ENCODE measurements at places on chromosomes 7 and 10. TPM values are rescaled to one million over a fixed set of nuclear protein-coding genes. Genes with fewer than 3 reads are reported as not detected.

Gene EVX1
- not detected for total RNA-seq

Gene ZNF804B
- not detected for total RNA-seq

Gene UNCX
- total RNA-seq: not detected

Gene IDI2
- not detected for total RNA-seq

Gene NDUFB2
- total RNA-seq: 209 TPM

Gene GIMAP2
- total RNA-seq: 42.9 TPM

Gene IKZF1
- 225 TPM for total RNA-seq

Gene SUN3
- total RNA-seq: not detected

Gene MYH16
- not detected for total RNA-seq

Gene ASB10
- not detected for total RNA-seq

Gene SRI
- 255 TPM for total RNA-seq

Gene C7orf33
- not detected for total RNA-seq

Gene SOSTDC1
- not detected for total RNA-seq

Gene VWDE
- total RNA-seq: 0.71 TPM

Gene PON1
- total RNA-seq: not detected

Gene TDRD1
- total RNA-seq: 0.13 TPM

Gene PDK4
- total RNA-seq: 1.2 TPM

Gene BTBD16
- not detected for total RNA-seq

Gene RPEL1
- total RNA-seq: not detected

Measured in CD8-positive, alpha-beta memory T cell (primary cell).